ENCODE measurements at places on chromosomes 7 and 10.

DNA sequence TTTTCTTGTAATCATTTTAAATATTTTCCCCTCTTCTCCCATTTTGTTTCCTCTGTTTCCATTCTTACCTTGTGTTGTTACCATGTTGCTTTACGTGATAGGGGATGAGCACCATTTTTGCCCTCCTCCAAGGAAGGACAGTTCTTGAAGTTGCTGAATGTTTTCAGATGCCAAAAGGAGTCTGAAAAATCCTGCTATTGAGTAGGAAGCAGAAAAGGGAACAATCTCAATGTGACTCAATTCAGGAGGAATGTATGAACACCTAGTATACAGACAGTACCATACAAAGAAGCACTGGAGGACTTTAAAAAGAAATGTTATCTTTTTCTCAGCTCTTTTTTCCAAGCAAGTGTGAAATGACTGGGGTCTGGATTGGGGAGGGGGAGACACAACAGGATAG, 5.1 kb upstream of the NAMPT start:
- no peak for DNase-seq

- no peak for DNase-seq
Observed at GRCh38 chr10:10794791-10795191, 222.9 kb upstream of the CELF2 start.

DNA sequence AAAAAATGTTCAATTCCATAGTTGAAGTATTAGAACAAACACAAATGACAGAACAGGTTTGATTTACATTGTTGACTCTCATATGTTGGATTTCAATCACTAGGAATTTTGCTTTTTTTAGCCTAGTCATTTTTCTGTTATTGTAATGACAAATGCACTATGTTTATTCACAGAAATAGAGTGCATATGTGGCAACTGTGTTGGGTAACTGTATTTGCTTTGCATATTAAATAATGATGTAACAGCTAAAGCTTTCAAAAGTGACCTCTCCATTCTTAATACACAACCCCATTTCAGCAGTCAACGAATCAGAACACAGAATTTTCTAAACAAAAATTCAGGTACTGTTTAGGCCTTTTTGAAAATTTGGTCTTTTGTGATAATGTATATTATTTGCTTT, 54.0 kb upstream of the SLC26A5 start:
- DNase-seq, result no peak

GRCh38 chr10:110833941-110834628, 37.6 kb upstream of the PDCD4 start:
- DNase-seq, result no peak

GRCh38 chr10:119272736-119273135, 65.4 kb downstream of the GRK5 start:
- DNase-seq, result no peak

DNA sequence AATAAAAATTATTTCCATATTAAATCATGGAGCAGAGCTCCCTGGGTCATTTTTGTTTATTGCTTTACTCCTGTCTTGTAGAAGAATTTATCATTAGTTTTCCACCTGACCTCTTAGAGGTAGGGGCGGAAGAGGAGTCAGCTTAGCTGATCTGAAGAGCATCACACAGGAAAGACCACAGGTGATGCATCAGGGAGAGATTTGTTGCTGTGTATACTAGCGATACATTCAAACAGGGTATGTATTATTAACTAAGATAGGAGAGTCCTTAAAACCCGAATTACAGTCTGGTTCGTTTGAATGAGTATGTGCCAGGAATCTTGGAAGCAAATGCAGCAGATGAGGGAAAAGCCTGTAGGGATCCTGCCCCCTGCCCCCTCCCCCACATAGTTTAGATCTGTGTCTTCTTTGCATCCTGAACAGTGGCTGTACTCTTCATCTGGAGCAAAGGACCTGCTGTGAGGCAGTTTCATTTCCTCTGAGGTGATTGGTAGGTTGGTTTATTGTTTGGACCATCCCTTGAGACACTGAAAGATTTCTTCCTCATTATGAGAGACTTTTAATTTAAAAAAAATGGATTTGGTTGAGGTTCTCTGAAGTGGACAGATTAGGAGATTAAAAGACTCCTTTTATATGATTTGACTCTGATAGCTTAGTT, 177.0 kb downstream of the SND1 start:
- DNase-seq, result no peak

- no peak for DNase-seq
Observed at GRCh38 chr7:108358553-108358952, 97.7 kb downstream of the NRCAM start.

GRCh38 chr7:87424075-87424474, 51.4 kb downstream of the ABCB4 start:
- no peak for DNase-seq

GRCh38 chr10:131579251-131580071, 267.9 kb upstream of the TCERG1L start:
- no peak for DNase-seq

- no peak for DNase-seq
Observed at GRCh38 chr10:101123085-101123814, 7.8 kb upstream of the TLX1 start.

DNA sequence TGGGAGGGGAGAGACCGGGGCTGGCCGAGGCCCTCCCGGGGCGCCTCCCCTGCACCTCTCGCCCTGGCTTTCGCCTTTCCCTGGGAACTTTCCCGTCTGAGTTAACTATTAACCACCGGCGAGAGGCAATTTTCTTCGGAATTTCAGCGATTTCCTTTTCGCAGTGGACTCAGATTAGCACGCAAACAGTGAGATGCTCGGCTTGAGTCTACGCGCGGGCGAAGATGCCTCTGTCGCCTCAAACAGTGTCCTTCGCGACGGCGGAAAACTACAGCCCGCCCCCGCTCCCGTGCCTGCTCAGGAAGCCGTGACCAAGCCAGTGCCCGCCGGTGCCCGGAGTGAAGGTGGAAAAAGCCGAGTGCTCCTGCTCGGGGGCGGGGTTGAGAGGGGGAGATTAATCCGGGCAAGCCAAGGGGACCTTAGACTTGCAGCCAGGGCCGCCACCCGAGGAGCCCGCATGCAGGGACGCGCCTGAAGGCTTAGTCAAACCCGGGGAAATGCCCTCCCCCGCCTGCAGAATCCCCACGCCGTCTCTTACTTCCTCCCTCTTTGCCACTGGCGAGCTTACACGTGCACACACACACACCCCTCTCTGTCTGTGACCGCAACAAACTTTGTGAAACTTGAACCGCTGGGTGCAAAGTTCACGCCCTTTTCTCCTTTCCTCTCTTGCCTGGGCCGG, 14.5 kb upstream of the PAX2 start:
- no peak for DNase-seq

GRCh38 chr10:12394241-12395033, 45.1 kb downstream of the CAMK1D start:
- no peak for DNase-seq

- DNase-seq, result no peak
Observed at GRCh38 chr7:85041605-85042216, 145.1 kb downstream of the SEMA3D start.

- DNase-seq, result no peak
Observed at GRCh38 chr7:44845451-44845850, 2.4 kb downstream of the H2AZ2 start.

GRCh38 chr7:106006906-106007305, 43.8 kb downstream of the CDHR3 start:
- DNase-seq, result no peak

DNA sequence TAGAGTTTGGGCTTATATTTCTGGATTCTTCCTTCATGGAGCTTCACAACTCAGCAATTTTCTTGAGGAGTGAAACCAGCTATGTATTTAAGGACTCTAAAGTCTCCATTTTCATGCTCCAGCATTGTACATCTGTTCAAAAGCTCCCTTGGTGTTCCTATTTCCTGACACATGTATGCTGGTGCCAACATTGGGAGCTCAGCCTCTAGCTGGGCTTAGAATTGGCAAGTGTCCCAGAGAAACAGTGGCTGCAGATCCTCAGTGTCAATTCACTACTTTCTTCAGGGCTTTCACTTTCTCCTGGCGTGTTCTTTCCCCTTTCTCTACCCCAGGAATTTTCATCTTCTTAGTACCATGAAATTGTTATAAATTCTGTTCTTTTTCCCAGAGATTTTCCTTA, 103.1 kb downstream of the ZNF467 start:
- no peak for DNase-seq

GRCh38 chr7:41188163-41189130, 514.4 kb downstream of the INHBA start:
- no peak for DNase-seq

- DNase-seq, result no peak
Observed at GRCh38 chr10:22599048-22599561, 115.3 kb downstream of the PIP4K2A start.

DNA sequence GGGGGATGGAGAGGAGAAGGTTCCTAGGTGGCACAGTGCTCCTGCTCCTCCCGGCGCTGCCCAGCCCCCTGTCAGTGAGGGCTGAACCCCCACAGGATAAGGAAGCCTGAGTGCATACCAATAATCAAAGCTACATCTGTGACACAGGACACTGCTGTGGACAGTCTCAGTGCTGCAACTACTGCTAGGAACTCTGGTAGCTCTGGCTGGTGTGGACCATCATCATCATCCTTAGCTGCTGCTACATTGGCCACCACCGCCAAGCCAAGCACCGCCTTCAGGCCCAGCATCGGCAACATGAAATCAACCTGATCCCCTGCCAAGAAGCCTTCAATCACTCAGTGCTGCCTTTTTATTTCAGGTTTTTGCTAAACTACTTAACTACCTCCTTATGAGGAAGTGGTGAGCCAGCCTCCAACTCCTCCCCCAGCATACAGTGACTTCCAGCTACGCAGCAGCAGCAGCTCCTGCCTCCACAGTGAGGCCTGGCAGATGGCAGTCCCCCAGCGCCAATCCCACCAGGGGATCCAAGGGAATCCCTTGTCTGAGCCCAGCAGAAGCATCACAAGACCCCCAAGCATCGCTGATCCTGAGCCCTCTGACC, 32.1 kb upstream of the SLC26A4 start:
- no peak for DNase-seq

GRCh38 chr7:122546496-122546895, 152.4 kb downstream of the RNF133 start:
- no peak for DNase-seq

DNA sequence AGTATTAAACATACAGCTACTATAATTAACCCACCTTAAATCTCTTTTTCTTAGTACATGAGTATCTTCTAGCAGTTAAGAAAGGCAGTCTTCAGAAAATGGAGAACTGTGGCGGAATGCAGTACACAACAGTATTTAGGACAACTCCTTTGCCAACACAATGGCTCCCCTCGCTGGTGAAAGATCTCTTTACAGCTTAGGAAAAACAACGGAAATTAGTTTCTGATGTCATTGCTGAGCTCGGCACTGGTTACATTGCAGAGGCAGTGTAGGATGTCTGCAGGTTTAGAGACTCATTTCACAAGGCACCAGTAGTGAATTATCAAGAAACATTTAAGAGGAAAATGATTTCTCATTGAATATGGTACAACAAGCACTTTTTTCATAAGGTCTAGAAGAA, 43.4 kb downstream of the GLRX3 start:
- DNase-seq, result no peak

- DNase-seq, result no peak
Observed at GRCh38 chr7:99559175-99559915, 903 bp downstream of the ZNF655 start.

- DNase-seq, result no peak
Observed at GRCh38 chr7:24980534-24981170, 674 bp upstream of the OSBPL3 start.

GRCh38 chr7:114263219-114263618, 151.4 kb upstream of the FOXP2 start:
- no peak for DNase-seq

- DNase-seq, result no peak
Observed at GRCh38 chr7:80414331-80414730, 97.5 kb downstream of the GNAT3 start.

GRCh38 chr7:116511552-116512519, 12.3 kb downstream of the CAV2 start:
- DNase-seq, result no peak

DNA sequence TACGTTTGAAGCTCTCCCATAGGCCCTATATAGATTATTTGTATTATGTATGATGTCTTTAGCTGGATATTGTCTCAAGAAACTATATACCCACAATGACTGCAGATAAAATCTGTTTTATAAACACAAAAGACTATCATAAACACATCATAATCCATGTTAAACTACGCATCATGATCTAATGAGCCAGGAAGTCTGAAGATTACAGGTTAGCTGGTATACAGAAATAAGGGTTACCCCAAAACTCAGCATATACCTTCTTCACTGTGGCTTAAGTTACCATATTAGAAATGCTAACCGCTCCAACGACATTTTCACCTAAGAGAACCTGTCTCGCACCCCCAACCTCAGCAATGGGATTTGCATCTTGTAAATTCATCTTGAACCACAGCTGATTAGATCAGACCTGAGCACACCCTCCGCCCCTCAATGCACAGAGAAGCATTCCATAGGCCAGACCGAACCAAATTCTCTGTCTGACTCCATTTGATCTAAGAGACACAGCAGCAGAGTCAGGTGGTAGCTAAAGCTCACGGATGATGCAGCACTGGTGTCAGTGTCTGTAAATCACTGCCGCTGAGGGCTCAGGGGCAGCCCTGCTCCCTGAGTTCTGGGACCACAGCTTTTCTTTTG, 124.9 kb downstream of the NPY start:
- DNase-seq, result no peak

DNA sequence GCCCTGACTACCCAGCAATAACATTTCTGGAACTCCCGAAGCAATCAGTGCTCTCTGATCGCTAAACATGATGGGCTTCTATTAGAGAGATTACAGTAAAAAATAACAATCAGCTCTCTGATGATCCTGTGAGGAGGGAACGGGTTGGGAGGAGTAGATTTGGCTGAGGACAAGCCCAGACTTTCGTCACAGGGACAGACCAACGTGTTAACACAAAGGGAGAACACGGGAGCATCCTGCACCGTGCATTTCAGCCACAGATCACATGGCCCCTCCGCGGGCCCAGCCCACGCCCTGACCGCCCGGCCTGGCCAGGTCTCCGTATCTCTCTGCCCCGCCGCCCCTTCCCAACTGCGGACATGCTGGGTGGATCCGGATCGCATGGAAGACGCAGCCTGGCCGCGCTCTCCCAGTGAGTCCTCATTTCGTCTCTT, 95.0 kb upstream of the AGBL3 start:
- no peak for DNase-seq
